ENCODE measurements at places on chromosomes 12 and 14. TPM values are rescaled to one million over a fixed set of nuclear protein-coding genes. Genes with fewer than 3 reads are reported as not detected.

Gene RFX4
- not detected for total RNA-seq

Gene WNT5B
- 74.3 TPM for total RNA-seq

Gene CLEC1B
- total RNA-seq = not detected

Gene CDKN3
- total RNA-seq = 140 TPM

Gene RERG
- total RNA-seq = 0.17 TPM
